Stimulated activated CD8-positive, alpha-beta memory T cell treated with anti-CD3 and anti-CD28 coated beads, Interleukin-4, amount 100 ng/mL, for 1 hour (primary cell): ENCODE measurements at places on chromosomes 12 and 14.

GRCh38 chr12:93174048-93174447 lies 203.7 kb upstream of the NUDT4 start:
- DNase-seq: no peak

DNA sequence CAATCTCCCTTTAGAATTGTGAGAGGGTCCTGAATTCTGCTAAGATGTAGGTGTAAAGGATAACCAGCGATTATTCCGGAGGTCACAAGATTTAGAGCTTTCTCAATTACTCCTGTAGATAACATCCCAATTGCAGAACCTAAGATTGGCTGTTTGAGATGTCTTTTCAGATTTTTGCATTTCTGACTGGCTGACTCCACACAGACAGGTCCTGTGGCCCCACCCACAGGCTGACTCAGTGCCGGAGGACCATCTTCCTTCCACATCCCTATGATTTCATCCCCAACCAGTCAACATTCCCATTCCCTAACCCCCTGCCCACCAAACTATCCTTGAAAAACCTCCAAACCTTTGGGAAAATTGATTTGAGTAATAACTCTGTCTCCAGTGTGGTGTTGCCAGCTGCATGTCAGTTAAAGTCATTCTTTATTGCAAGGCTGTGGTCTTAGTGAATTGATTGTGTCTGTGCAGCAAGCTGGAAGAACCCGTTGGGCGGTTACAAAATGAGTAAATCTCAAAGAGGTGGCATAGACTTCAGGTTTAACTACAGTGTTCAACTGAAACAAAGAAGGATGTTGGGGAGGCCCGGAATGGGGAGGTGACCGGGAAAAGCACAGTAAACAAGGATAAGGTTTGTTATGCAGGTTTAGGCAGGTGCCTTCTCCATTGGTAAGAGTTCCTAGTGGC lies 10.6 kb downstream of the FNTB start:
- no peak for DNase-seq

DNA sequence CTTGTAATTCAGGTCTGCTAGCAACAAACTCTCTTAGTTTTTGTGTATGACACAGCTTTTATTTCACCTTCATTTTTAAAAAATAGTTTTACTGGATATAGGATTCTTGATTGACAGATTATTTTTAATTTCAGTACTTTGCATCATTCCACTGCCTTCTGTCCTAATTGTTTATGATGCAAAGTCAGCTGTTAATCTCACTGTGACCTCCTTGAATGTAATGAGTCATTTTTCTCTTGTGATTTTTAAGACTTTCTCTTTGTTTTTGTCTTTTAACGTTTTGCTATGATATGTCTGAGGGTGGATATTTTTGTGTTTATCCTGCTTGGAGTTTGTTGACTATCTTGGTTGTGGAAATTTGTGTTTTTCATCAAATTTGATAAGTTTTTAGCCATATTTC lies 126.3 kb upstream of the FBXO33 start:
- no peak for DNase-seq

DNA sequence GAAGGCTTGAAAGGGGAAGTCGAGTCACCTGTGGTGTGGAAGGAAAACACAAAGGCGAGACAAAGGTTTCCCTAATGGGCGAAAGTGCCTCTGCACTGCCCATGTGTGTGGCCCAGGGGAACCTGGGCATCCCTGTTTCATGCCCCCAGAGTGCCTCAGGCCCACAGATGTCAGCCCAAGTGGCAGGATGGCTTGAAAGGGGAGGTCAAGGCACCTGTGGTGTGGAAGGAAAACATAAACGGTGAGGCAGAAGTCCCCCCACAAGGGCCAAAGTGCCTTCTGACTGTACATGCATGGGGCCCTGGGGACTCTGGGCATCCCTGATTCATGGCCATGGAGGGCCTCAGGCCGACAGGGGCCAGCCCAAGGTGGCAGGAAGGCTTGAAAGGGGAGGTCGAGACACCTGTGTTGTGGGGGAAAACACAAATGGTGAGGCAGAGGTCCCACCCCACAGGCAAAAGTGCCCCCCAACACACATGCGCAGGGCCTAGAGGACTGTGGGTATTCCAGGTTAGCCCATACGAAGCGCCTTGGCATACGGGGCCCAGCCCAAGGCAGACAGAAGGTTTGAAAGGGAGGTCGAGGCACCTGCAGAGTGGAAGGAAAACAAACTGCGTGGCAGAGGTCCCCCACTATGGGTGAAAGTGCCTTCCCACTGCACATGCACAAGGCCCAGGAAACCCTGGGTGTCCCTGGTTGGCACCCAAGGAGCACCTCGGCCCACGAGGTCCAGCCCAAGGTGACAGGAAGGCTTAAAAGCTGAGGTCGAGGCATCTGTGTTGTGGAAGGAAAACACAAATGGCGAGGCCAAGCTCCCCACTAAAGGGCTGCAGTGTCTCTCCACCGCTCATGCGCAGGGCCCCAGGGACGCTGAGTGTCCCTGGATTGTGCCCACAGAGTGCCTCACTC lies 382.3 kb downstream of the ALG10 start:
- DNase-seq: no peak

DNA sequence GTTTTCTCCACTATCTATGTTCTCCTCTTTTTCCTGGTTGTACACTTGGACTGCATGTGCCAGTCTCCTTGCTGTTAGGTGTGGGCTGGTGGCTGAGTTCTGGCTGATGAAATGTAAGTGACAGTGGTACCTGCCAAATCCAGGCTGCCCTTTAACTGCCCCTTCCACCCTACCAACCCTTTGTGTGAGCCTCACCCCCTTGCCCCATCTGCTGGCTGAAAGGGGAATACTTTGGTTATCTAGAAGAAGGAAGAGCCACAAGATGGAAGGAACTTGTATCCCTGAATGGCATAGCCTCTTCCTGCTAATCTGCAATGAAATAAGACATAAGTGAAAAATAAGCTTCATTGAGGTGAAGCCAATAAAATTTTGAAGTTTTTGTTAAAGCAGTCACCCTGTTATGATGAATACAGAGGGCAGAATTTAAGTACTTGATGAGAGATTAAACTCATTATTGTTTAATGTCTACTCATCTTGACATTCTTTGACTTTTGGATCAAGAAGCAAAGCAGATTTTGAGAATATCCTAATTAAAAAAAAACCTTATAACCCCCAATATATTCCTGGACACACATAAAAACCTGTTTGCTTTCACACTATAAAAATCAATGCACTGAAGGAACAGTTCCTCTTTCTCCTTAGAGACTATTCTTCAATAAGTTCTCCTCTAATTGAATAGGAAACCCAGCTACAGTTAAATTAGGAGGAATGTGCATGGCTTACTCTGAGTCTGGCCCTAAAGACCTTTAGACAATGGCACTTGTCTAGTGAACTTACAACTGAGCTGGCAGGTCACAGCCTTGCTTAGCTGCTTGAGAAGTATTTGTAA lies 262.6 kb upstream of the BTG1 start:
- no peak for DNase-seq

DNA sequence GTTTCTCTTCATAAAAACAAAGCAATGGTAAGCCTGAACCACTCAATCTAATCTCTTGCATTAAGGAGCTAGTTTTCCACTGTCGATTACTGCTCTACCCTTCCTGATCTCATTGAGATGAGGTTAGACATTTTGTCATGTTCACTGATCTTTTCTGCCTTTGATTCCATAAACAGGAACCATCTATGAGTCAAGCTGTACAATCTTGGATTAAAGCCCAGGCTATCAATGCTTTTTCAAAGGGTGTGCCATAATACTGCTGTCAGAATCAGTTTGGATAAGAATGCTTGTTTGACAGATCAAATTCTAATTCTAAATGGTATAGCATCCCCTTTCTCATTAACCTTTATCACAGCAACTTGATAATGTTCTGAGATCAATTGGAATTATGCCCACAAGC lies 16.1 kb downstream of the GRIP1 start:
- DNase-seq: no peak

GRCh38 chr14:20684662-20685456 lies 499 bp downstream of the RNASE4 start:
- no peak for DNase-seq

DNA sequence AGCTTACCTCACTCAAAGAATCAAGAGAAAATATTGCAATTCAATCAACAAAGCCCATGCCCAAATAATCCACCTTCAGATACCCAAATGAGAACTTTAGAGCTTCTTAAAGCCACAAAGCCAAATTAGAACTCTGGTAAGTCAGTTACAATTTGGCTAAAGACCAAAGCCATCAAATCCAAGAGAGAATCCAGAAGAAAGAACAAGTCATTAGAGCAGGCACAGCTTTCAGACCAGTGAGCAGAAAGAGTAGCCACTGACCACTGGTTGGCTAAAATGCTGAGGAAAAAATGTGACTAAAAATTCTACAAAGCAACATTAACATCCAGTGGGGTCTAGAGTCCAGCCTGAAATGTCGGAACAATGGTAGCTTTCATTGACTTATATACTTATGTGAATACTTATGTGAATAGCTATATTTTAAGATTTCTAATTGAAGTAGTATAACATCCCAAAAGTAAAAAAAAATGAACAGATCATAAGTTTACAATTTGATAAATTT lies 735.2 kb upstream of the TBX3 start:
- no peak for DNase-seq

GRCh38 chr12:120674097-120674636 lies 12.8 kb upstream of the MLEC start:
- DNase-seq: no peak

DNA sequence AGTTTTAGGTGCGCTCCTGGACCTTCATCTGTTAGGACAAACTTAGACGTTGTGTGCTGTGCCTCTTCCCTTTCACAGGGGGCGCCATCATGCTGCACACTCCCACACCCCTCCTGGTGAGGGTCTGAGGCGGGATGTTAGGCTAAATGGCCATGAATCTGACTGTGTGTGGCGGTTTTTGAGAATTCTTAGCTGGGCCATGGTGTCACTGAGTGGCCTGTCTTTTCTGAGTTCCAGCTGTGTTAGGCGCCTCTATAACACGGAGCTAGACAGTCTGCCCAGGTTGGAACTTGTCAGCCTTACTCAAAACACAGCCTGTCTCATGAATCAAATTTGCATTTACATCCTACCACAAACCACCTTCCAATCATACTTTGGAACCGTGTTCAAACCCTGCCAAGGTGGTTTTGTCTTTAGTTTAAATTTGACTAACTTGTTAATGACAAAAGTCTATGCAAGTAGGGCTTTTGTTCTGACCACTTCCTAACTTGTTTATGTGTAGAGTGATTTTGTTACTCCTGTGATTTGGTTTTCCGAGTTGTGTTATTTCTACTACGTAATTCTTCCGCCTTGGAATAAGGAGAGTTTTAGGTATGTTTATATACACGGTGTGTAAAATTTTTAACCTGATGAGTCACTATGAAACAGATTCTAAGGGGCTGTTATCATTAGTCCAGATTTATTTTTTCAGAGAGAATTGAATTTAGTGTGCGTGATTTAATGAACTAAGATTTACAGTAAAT lies 19.6 kb downstream of the ACVR1B start:
- no peak for DNase-seq

GRCh38 chr12:9971181-9971580 lies at the start of gene CLEC12A:
Gene CLEC12A, plus strand, starts transcription at chr12:9971409. Its CDS starts 188 bp downstream, at chr12:9971597.
- DNase-seq: no peak

DNA sequence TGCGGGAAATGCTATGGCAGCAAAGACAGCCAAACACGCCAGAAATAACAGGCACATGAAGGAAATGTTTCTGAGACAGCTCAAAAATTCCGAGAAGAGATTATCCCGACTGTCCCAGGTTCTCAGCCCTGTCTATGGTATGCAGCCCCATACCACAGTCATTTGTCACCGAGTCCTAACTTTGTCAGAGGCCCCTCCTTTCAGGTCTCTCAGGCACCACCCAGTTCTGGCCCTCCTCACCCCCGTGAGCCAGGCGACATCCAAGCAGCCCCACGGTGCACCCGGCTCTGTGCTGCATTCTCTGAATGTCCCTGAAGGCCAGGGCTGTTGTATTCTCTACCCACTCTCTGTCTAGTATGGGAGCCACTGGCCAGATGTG lies 24.0 kb downstream of the SSH1 start:
- no peak for DNase-seq

DNA sequence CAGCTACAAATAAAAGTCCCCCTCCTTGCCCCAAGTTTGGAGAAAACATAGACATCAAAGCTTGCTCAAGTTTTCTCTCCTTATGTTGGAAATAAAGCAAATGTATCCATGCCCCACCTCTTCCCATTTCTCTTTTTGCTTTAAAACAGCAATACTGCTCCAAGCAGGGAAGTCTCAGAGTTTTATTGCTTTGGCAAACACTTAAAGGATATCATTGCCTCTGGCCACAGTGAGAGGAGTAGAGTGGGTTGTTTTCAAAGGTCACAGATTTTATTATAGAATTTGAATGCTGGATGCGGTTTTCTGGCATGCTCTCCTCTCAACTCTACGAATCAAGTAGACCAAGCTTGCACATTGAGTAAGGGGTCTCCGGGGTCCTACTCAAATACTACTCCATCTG lies 149.7 kb downstream of the TTC7B start:
- DNase-seq: no peak

DNA sequence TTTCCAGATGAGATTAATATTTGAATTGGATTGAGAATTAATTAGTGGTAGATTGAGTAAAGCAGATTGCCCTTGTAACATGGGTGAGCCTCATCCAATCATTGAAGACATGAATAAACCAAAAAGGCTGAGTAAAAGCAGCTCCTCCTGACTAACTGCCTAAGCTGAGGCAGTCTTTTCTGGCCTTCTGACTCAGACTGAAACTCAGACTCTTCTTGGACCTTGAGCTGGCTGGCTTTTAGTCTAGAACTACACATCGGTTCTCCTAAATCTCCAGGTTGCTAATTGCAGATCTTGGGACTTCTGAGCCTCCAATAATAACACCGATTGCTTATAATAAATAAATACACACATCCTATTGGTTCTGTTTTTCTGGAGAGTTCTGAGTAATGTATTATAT lies 24.0 kb downstream of the FKBP11 start:
- DNase-seq: no peak

DNA sequence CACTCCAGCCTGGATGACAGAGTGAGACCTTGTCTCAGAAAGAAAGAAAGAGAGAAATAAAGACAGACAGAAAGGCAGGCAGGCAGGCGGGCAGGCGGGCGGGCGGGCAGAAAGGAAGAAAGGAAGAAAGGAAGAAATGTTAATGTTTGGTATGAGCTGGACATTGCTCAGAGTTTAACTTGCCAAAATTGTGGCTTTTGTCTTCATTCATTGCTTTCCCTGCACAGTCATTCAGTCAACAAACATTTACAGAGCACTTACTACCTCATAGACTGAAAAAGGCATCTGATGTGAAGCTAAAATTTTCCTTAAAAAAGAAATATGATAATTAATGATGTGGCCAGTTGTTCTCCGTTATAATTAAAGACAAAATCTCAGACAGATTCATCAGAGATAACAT lies 247.1 kb downstream of the SPTSSA start:
- DNase-seq: no peak

- DNase-seq: no peak
Measured at GRCh38 chr12:48414021-48414420, 58.3 kb upstream of the ANP32D start.
